ENCODE measurements at places on chromosomes 12 and 14.

DNA sequence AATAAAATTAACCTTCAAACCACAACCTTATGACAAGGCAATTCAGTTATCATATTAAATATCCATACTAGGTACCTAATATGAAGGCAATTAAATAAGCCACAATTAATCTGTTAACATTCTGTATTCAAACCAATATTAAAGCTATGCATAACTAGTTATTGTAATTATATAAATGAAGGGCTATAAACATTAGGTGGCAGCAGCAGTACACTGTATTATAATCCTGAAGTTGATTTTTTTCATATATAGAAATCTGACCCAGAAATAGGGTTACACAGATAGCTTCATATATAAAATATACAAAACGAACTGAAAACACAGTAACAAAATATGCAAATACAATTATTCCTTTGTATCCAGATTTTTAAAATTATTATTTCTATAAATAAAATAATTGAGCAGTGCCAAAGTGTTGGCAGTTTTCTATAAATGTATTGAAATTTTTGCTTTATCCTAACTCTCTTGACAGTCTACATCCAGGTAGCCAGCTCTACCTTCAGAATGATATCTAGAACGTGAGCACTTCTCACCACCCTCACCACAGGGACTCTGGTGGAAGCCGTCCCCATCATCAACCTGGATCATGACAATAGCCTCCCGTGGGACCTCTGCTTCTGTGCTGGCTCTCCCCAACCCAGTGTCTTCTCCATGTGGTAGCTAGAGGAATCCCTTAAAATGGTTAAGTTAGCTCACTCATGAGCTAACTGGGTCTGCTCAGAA is 136.2 kb downstream of the MED13L start:
- DNase-seq = no peak

DNA sequence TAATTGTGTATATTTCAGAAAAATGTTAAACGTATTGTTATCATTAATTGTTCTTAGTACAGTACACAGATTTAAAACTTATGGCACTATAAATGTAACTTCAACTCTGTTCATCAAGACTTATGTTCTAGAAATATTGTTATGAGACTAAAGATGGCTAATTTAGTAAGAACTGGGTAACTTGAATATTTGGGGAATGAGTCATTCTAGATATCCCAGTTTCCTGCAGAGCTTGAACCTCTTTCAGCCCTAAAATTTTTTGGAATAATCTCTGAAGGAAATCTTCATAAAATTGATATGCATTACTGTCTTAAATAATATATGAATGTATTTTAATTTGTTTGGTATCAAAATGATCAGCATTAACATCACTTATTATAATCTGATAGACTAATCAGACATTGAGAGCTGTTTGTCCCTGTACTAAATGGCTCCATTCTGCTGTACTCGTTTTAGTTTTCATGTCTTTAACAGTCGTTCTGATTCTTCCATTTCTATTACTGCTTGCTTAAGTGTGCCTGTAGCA is 87.1 kb downstream of the VEZT start:
- no peak for DNase-seq

DNA sequence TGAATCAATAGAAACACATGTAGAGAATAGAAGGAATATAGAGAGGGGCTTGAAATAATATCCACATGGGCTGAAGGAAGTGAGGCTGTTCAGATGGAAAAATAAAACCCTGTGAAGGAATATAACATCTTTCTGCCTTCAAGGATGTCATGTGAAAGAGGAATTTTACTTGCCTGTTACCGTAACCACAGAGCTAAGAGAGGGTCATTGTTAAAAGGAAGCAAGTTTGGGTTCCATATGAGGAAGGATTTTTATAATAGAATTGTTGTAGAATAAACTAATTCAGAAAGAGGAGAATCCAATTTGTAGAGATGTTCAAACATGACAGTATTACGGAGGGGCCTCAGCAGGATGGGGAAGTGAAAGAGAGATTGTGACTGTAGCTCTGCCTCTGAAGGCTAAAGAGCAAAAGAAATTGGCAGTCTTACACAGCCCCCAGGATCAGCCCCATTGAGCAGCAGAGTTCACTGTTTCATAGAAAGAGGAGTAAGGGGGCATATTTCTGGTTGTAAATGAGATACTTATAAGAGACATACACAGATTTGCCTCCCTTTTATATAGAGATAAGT is 41.8 kb upstream of the PTPRR start:
- no peak for DNase-seq

DNA sequence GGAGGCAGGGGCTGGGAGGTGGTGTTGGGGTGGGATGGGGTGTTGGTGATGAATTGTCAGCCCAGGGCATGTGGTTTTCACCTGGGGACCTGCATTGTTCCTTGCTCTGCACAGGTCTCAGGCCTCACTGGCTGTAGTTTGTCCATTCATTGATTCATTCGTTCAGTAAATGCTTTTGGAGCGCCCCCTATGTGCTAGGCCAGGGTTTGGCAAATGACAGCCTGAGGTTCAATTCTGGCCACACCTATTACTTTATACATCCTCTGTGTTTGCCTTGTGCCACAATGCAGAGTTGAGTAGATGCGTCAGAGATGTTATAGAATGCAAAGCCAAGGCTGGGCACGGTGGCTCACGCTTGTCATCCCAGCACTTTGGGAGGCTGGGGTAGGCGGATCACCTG is 4.7 kb downstream of the ADCK1 start:
- DNase-seq = no peak

DNA sequence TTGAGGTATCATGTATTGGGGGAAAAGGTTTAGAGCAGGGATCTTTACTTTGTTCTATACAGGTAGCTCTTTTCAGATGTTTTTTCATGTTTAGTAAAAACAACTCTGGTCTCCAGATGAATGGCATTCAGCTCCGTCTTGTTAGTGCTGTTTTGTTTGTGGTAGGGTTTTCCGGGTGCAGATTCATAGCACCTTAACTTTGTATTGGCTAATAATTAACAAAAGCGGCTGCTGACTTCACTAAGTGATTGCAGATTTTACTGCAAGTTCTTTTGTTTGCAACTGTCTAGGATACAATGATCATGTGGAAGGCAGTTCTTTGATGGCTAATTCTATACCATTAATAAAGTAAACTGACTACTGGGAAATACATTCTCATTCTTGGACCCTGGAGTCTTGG is 32.2 kb upstream of the BHLHE41 start:
- no peak for DNase-seq

DNA sequence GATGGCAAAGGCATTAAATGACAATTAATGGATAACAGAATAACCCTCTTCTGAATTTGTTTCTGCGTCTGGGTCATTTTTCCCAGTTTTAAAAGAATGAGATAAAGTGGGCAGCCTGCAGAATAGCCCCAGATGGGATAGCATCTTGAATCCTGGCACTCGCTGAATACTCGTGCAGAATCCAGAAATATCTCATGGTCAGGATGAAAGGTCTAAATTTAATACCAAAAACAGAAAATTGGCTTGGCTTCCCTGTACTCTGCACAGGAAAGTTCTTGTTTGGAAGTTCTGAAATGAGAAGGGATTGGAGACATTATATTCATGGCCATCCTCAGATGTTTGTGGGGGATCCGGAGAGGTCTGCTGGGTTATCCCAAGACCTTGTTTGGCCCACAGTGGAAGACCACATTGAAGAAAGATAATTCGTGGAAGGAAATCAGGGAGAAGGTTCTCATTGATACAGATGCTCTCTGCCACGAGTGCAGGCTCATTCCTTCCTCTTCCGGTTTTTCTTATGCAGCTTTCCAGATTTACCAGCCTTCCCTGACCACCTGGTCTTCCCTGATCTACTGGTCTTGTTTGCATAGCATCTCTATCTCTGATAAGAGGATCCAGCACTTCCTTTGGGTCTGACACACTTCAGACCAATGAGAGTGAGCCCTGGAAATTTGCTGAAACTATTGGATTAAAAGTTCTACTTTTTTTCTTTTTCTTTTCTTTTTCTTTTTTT is 6.0 kb upstream of the IFT81 start:
- DNase-seq = peak; percentile 23

- DNase-seq = no peak
Observed at GRCh38 chr14:104795781-104796686, 486 bp upstream of the AKT1 start.

GRCh38 chr14:77044783-77045237 is 16.3 kb upstream of the IRF2BPL start:
- DNase-seq = no peak

- DNase-seq = no peak
Observed at GRCh38 chr12:26767116-26767515, 65.9 kb downstream of the ITPR2 start.

DNA sequence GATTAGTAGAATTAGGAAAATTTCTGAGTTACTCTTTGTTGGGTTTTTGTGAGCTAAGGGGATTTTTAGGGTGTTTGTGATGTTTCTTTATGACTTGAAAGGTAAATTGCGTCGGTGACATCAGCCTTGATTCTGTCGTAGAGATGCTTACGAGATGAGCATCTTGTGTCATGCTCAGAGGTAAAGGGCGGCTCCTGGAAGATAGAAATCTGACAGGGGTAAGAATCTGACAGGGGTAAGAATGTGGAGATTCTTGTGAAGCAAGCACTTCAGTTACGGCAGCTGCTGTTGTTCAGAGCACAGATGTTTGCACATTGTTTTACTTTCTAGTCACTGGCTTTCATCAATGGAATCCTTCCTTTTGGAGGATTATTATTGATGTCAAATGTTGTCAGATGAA is 22.5 kb downstream of the EML1 start:
- no peak for DNase-seq

DNA sequence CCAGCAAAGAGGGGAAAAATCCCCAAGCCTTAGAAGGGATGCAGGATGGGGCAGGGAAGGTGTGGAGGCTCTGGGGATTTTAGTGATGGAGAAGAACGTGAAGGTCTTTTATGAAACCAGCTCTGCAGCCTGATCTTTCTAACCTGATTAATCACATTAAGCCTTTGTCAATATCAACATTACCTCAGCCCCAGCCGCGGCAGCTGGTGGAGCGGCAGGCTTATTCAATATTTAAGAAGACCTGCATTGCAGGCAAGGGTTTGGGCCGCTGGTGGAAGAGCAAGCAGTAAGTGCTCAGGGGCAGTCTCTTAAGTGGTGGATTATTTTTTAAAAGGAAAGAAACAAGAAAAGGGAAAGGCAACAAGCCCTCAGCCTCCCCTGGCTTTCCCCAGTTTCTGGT is 16.6 kb downstream of the RPH3A start:
- DNase-seq = no peak

GRCh38 chr14:30227436-30227835 is 299.8 kb upstream of the PRKD1 start:
- no peak for DNase-seq

GRCh38 chr14:30999038-30999773 is 26.2 kb upstream of the AP4S1 start:
- no peak for DNase-seq

DNA sequence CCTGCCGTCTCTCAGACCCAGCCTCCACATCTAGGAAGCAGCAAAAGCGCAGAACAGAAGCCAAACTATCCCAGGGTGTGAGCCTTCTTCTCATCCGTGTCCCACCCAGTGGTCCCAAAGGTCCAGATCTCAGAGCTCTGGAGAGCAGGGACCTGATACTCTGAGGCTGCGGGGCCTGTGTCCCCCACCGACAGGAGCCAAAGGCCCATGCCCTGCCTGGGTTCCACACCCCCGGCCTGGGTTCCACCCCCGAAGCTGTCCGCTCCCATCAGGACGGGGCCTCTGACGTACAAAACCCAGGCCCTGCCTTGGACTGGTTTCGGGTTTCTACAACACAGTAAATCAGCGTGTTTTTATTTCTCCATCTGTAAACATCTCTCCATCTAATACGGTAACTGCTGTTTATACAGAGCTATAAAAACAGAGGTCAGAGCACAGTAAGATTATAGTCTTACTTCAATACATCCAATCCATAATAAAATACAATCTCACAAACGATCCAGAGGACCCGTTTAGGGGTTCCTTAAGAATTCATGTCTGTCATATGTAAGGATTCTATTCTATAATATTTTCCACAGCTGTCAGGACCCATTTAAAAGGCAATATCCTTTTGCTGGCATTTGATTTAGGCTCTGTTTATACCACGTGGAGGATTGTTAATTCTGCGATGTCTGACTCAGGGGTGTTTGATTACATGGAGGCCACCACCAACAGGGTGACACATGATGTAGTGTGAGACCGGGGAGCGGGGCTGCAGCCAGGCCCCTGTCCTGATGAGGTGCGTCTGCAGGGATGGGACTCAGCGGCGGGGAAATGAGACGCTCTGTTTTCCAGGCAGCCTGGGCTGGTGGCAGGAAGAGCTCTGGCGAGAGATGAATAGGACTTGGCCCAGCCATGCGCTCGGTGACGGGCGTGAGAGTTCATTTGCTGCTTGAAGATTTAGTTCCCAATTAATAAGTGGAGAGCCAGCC is 110.3 kb downstream of the DICER1 start:
- peak; percentile 39 for DNase-seq

GRCh38 chr12:104793285-104793684 is 164.8 kb downstream of the SLC41A2 start:
- no peak for DNase-seq

DNA sequence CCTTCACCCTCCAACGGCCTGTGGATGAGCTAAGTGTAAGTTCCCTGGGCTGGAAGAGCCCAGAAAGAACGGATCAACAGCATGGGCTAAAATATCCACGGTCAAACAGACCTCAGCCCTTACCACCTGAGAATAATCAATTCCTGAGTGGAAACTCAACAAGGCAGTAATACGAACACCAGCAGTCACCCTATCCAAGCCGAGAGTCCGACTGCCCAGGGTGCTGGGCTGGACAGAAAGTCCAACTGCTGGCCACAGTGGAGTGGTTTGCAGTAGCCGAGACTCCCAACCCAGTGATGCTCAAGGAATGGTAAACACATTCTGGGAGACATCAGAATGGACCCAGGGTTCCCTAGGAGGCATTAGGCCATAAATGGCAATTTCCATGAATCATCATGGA is 36.8 kb downstream of the ANO2 start:
- no peak for DNase-seq

GRCh38 chr14:29752221-29752923 is 175.3 kb downstream of the PRKD1 start:
- no peak for DNase-seq

DNA sequence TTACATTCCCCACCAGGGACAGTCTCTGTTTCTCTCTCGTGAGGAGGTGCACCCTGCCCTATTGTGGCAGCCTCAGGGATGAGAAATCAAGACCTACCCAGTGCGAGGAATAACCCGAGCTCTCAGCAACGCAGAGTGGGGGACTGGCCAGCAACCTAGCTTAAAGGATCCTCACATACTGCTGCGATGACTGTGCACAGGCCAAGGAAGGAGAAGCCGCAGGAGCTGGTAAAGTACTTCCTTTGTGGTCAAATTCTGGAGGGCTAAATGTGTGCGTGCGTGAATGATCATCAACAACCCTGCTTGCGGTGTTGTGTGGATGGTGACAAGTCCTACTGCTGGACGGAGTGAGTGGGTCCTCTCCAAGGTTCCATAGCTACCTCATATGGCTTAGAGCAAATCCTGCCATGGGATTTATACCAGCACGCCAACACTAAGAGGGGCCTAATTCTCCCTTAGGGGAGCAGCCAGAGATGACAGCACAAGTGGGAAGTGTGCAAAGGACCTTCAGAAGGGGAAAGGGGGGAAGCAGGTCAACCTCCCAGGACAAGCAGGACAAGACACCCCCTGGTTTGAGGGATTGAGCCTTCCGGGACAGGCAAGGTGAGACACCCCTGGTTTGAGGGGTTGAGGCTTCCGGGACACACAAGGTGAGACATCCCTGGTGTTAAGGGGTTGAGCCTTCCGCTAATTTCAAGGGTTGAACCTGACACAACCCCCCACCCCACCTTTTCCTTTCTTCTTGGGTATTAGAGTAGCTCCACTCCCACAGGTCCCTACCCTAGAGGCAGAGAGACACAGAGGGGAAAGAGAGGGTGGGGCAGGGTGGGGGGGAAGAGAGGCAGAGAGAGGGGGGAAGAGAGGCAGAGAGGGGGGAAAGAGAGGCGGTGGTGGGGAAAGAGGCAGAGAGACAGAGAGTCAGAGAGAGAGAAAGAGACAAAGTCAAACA is 58.8 kb upstream of the AP4S1 start:
- DNase-seq = no peak

GRCh38 chr14:103521438-103521950 is 1.1 kb downstream of the CKB start:
- DNase-seq = no peak
